ENCODE measurements at places on chromosomes 2 and 18. TPM values are rescaled to one million over a fixed set of nuclear protein-coding genes. Genes with fewer than 3 reads are reported as not detected.

DNA sequence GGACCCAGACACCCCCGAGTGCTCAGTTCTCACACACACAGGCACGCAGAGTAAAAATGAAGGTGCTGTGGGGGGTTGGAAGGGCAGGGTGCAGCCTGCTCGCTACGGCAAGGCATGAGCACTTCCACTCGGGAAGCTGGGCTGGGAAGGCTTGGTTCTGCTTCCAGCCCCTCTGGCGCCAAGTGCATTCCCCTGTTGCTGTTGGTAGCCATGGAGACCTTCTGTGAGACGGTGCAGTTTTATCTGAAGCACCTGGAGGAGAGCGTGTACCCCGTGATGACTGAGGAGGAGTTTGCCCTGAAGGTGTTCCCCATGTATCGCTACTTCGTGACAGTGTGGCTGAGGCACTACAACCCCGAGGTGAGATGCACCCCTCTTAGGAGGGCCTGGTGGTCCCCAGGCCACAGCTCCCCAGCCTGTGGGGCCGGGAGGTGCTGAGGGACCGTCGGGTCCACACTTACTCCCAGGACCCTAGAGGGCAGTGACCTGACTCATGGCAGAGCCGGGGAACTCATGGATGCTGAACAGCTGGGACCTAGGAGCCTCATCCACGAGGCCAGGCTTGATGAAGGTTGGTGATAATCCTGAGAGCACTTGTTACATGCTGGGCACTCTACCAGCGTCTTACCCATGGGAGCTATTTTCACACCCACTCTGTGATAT lies 15.5 kb downstream of the MROH2A start:
- no peak overlapping the region for H3K4me3 ChIP-seq
- no peaks in the 10 kb centered on the region for H3K27me3 ChIP-seq
- H3K27ac ChIP-seq, result no peak overlapping the region
- no peaks in the 10 kb centered on the region for H3K36me3 ChIP-seq
- H3K4me1 ChIP-seq, result no peaks in the 10 kb centered on the region
- DNase-seq, result no peak

- H3K4me1 ChIP-seq, result no peaks in the 10 kb centered on the region
- no peak for DNase-seq
- H3K36me3 ChIP-seq, result no peaks in the 10 kb centered on the region
- no peaks in the 10 kb centered on the region for H3K27me3 ChIP-seq
Observed at GRCh38 chr2:197079414-197079813, 152.9 kb upstream of the PGAP1 start.

GRCh38 chr2:226124548-226125011 lies 675.0 kb downstream of the IRS1 start:
- H3K36me3 ChIP-seq, result no peaks in the 10 kb centered on the region
- H3K4me3 ChIP-seq, result no peak overlapping the region
- no peaks in the 10 kb centered on the region for H3K27me3 ChIP-seq
- H3K4me1 ChIP-seq, result peaks cover 10% of the 10 kb centered on the region

DNA sequence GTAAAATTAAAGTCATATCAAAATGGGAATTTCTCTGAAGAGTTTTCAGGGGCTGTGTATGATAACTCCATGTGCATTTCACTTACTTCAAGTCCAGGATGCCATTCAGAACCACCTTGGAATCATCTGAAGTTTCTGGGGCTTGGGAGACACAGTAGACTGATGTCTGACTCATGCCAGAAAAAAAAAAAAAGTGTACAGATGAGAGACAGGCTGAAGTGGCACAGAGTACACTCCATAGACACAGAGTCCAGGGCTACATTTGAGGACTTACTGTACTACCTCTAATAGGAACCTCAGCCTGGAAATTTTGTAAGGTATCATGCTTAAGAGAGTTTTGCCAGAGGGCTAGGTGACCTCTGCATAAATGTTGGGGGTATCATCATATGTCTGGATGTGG lies 92.0 kb downstream of the SS18 start:
- no peak overlapping the region for H3K4me3 ChIP-seq
- no peak for DNase-seq
- H3K27me3 ChIP-seq, result no peaks in the 10 kb centered on the region
- H3K36me3 ChIP-seq, result no peaks in the 10 kb centered on the region

DNA sequence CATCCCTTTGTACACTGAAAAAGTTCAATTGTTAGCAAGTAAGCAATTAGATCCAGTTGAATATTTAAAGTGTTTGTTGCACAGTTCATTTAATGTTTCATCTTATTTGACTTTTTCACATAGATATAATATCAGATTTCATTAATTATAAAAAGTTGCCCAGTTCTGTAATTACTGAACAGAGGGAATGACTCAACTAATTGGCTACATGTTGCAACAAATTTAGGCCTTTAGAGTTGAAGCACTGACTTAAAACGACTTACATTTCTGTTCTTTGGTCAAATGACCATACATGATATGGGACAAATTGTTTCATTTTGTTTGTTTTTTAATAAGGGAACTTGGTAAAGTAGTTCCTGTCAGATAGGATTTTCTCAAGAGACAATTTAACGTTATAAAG lies 68.5 kb upstream of the FAM117B start:
- no peak overlapping the region for H3K27ac ChIP-seq
- no peak for DNase-seq
- no peaks in the 10 kb centered on the region for H3K27me3 ChIP-seq
- H3K4me3 ChIP-seq, result no peak overlapping the region
- no peaks in the 10 kb centered on the region for H3K4me1 ChIP-seq
- peaks cover 4% of the 10 kb centered on the region for H3K36me3 ChIP-seq

DNA sequence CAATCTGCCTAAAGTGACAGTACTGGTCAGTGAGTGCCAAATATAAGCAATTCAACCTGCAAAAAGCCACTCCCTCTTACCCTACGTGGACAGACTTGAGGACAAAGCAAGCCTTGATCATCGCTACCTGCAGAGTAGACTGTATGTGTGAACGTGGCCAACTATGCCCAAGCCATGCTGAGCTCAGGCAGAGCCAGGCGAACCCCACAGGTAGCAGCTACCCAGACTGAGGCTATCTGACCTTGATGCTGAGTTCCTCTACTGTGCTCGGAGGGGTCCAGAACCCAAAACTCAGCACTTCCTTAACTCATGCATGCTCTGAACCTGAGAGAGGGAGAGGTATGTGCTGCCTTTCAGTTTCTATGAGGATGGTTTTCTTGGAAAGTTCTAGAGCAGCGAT lies 63.5 kb upstream of the TMEM200C start:
- H3K4me1 ChIP-seq, result no peaks in the 10 kb centered on the region
- DNase-seq, result no peak
- no peaks in the 10 kb centered on the region for H3K27me3 ChIP-seq

DNA sequence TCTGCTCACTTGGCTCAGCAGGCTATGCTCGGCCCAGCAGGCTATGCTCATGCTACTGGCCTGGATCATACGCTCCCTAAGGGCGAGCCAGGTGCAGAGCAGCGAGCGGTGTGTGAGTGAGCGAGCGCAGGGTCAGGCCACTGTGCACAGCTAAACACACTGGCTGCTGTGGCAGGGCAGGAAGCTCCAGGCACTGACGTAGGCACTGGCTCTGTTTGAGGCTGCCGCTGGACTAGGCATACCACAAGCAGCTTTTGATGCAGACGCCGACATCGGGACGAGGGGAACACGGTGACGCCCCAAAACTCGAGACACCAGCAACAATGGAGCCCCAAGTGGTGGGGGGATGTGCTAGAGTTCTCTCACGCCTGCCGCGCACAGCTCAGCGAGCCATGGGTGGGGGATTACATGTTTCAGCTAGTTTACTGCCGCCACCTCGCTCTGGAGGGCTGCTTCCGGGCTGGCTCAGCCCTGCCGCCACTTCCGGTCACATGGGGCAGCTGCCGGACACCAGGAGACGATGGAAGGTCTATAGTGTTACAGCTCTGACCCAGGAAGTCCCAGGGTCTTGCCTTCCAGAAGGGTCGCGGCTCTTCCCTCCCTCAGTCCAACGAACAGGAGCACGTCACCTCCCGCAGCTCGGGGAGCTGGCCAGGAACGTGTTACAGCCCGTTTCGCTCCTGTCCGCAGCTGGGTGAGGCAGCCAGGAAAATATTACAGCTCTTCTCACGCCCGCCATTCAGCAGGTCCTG lies 1176.9 kb upstream of the LRRTM1 start:
- no peaks in the 10 kb centered on the region for H3K27me3 ChIP-seq
- H3K4me1 ChIP-seq, result no peaks in the 10 kb centered on the region
- no peaks in the 10 kb centered on the region for H3K36me3 ChIP-seq
- no peak overlapping the region for H3K27ac ChIP-seq
- DNase-seq, result no peak
- no peak overlapping the region for H3K4me3 ChIP-seq

MALL gene
- total RNA-seq, result 159 TPM

DNA sequence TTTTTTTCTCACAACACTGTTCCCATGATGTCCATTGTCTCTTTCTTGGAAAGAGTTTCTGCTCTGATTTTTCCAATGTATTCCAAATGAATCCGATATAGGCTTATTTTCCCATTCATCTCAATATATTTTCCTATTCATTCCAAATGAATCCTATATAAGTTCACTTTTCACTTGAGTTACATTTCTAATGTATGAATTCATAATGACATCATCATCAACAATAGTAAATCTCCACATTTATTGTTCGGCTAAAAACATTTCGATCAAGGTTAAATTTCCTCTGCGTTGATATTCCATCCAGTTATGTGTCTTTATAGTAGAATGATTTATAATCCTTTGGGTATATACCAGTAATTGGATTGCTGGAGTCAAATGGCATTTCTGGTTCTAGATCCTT lies 76.7 kb upstream of the SLC8A1 start:
- no peaks in the 10 kb centered on the region for H3K4me1 ChIP-seq
- no peak for DNase-seq
- no peaks in the 10 kb centered on the region for H3K27me3 ChIP-seq
- H3K27ac ChIP-seq, result no peak overlapping the region
- no peaks in the 10 kb centered on the region for H3K36me3 ChIP-seq

DNA sequence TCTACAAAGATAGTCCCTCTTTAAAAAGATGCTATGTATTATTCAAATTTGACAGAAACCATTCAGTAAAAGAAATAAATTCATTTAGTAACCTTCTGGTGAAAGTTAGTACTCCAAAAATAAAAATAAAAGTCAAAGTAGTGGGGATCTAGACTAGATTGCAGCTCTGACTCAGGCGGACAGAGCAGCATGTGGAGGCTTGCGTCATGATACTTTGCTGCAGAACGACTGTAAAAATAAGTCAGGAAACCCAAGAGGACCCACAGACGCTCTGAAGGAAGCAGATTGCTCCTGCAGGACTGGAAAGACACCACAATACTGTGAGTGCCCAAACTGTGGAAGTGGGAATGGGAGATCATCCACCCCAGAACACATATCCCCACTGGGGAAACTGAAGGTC lies 301.9 kb downstream of the RIT2 start:
- no peaks in the 10 kb centered on the region for H3K27me3 ChIP-seq
- no peaks in the 10 kb centered on the region for H3K4me1 ChIP-seq
- H3K4me3 ChIP-seq, result no peak overlapping the region
- DNase-seq, result no peak
- H3K27ac ChIP-seq, result no peak overlapping the region

DNA sequence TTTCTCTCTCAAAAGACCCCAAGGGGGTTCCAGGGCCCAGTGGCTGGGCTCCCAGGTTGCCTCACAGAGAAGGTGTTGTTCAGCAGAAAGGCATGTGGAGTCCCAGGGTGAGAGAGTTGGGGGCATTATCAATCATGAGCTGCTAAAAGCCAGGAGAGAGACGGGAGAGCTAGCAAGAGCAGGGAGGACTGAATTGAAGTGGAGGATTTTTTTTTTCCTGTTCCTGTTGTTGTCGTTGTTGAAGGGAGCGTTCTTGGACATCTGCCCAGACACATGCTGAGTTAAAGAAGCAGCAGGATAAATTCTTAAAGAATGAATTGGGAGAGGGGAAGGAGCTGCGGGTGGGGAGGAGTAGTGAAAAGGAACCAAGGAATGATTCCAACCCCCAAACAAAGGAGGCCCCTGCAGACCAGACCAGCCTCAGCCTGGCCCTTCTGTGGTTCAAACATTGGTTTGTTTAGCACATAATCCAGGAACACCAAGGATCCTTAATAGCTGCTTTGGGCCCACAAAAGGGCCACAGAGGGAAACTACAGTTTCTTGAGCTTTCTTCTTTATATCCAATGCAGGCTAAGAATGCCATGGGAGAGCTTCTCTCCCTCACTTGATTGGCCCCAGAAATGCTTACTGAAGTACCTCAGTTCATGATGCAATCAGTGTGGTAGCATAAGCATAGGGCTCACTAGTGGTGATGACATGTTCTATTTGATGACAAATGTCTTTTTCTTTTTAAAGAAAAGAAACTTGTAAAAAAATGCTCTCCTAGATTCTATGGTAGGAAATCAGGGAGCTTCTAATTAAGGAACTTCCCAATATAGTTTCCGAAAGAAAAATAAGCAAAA lies 146.0 kb downstream of the SETBP1 start:
- no peak for DNase-seq
- H3K4me1 ChIP-seq, result no peaks in the 10 kb centered on the region
- no peak overlapping the region for H3K4me3 ChIP-seq
- H3K27ac ChIP-seq, result no peak overlapping the region
- no peaks in the 10 kb centered on the region for H3K36me3 ChIP-seq

DNA sequence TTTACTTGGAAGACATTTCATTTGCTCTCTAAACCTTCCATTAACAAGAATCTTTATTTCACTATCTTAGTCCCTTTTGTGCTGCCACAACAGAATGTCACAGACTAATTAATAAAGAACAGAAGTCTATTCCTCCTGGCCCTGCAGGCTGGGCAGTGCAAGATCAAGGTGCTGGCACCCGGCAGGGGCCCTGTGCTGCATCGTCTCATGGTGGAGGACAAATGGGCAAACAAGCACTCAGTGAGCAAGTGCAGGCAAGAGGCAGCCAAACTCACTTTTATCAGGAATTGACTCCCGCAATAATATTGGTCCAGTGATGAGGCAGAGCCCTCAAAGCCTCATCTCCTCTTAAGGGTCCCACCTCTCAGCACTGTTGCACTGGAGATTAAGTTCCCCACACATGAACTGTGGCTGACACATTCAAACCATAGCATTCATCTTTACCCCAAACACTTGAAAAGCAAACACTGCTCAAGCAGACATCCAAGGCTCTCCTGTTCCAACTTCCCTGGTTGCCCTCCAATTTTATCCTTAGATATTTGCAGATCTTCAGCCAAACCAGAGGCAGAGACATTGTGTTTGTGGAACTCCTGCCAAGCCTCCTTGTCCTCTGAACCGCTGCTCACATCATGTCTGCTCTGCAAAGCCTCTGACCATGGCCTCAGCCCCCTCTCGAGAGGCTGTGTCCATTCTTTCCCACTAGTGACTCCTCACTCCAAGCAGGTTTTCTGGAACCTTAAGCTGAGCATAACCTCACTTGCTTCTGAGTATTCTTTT lies 404.4 kb upstream of the SOX11 start:
- H3K27me3 ChIP-seq, result no peaks in the 10 kb centered on the region
- no peaks in the 10 kb centered on the region for H3K4me1 ChIP-seq
- no peak overlapping the region for H3K4me3 ChIP-seq
- H3K27ac ChIP-seq, result no peak overlapping the region
- no peak for DNase-seq
- H3K36me3 ChIP-seq, result no peaks in the 10 kb centered on the region

AQP12A gene
- not detected for total RNA-seq
